ENCODE measurements at places on chromosomes 3 and 15. TPM values are rescaled to one million over a fixed set of nuclear protein-coding genes. Genes with fewer than 3 reads are reported as not detected.
A peak's percentile ranks its signal among the peaks of the same experiment; 100 is the strongest.

SCAANT1 gene
- total RNA-seq, result not detected

DNA sequence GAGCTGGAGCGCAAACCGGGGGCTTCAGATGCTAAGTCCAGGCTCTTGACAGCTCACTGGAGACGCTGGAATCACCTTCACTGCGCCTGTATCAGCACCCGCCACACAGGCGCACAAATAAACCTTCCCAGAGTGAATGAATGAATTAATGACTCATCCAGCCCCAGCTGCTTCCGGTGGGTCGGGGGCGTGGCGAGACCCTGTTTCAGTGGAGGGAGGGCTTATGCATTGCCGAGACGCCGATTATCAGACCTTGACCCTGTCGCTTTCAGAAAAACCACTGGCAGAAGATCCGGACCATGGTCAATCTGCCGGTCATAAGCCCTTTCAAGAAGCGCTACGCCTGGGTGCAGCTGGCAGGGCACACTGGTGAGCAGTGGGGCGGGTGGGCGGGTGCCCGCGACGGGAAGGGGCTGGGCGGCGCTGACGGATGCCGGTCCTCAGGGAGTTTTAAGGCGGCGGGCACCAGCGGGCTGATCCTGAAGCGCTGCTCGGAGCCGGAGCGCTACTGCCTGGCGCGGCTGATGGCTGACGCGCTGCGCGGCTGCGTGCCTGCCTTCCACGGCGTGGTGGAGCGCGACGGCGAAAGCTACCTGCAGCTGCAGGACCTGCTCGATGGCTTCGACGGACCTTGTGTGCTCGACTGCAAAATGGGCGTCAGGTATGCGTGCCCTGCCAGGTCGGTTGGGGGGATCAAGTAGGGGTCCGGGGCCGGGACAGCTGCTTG is 7.7 kb downstream of the ITPKA start:
- no peak overlapping the region for H3K27ac ChIP-seq
- no peaks in the 10 kb centered on the region for H3K36me3 ChIP-seq
- peak overlapping the region; percentile 61 for H3K4me3 ChIP-seq
- peaks cover 5% of the 10 kb centered on the region for H3K4me1 ChIP-seq

- H3K36me3 ChIP-seq, result no peaks in the 10 kb centered on the region
- H3K27me3 ChIP-seq, result no peaks in the 10 kb centered on the region
- no peak overlapping the region for H3K27ac ChIP-seq
- no peak for DNase-seq
Measured at GRCh38 chr3:117586161-117586560, 876.6 kb downstream of the TUSC7 start.

GRCh38 chr3:29279806-29280205 is 1.1 kb upstream of the RBMS3 start:
- H3K36me3 ChIP-seq, result no peaks in the 10 kb centered on the region
- H3K27ac ChIP-seq, result no peak overlapping the region
- peaks cover 33% of the 10 kb centered on the region for H3K4me1 ChIP-seq

All from progenitor cell of endocrine pancreas (in vitro differentiated cells).